ENCODE measurements at places on chromosomes 3 and 15. TPM values are rescaled to one million over a fixed set of nuclear protein-coding genes. Genes with fewer than 3 reads are reported as not detected.

DNA sequence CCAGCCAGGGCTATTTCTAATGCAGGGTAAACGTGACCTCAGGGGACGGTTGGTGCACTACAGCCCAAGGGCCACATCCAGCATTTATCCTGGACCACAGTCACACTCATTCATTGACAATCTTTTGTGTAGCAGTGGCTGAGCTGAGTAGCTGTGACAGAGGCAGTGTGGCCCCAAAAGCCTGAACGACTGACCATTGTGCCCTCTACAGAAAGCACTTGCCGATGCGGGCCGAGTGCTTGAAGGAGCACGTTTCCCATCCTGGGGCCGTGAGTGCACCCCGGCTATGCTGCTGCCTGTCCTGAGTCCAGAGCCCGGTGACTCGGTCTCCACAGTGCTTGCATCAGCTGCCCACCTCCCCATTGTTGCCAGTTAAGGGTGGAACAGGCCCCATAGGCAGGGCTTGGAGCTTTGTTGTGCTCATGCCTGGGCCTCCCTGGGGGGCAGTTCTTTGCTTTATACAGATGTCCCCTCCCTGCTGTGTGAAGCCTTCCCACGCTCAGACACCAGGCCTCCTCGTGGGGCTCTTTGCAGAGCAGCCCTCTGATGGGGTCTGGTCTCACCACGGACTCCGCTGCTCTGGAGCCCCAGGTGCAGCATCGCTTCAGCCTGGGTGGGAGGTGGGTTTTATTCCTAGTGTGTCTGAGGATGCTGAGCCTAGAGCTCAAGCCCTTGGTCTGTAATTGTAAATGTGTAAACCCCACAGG lies 13.0 kb upstream of the SNRPA1 start:
- DNase-seq: no peak

TMEM89 gene
- not detected for total RNA-seq

DNA sequence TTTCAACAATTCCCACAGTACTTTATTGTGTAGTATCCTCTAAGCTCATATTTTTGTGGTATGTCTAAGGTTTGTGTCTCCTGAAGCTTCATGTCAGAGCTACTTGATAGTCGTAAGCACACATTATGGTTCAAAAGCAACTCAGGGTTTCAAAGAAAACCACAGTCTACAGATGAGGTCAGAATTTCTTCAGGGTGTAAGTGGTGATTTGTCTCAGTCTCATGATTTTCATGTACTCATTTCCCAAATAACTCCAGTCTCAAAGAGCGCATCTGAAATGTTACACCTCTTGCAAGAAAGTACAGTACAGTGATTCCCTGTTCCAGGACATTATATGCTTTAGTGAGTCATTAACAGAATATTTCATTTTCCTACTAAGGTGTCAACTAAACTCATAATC lies 47.5 kb upstream of the SSR3 start:
- DNase-seq: no peak

GRCh38 chr15:92466834-92467233 lies 73.2 kb downstream of the ST8SIA2 start:
- no peak for DNase-seq

IL17RE gene
- total RNA-seq: 0.78 TPM

SLC6A1 gene
- 0.57 TPM for total RNA-seq

SLC22A14 gene
- total RNA-seq: not detected

DNA sequence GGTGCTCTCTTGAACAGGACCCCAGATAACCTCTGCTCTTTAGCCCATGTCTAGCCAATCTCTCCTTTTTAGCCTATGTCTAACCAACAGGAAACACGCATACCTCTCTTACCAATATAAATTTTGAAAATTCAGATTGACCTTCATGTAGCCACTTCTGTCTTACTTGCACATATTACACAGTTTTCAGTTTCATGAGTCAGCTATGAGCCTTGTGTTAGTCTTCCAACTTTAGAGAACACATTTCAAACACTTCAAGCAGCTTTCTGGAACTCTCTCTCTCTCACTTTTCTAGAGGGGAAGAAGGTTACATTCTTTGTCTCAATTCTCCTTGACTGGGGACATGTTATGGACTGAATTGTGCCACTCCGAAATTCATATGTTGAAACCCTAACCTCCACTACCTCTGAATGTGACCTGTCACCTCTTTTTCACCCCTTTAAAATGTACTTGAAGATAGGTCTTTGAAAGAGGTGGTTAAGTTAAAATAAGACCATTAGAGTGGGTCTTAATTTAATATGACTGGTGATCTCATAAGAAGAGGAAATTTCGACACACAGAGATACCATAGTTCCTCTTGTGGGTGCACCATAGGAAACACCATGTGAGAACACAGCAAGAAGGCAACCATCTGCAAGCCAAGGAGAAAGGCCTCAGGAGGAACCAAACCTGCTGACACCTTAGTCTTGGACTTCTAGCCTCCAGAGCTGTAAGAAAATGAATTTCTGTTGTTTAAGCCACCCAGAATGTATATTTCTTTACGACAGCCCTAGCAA lies 480.3 kb upstream of the ALCAM start:
- no peak for DNase-seq

GRCh38 chr3:72309661-72310418 lies 524.9 kb upstream of the PROK2 start:
- DNase-seq: no peak

DNA sequence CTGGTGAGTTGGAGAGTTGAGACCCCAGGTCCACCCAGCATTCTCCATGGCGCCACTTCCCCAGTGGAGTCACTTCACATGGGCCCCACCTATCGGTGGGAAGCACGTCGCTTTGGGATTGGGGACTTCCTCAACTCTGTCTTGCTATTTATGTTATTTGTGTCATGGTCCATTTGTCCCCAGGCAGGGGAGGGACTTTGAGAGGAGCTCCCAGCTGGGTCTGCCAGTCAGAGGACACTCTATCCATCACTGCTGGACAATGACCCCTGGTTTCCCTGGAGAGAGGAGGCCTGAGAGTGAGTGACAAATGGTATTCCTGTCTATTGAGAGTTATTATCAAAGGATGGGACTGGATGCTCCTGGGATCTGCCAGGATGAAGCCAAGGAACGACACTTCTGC lies 127.6 kb downstream of the RAB11A start:
- no peak for DNase-seq

GRCh38 chr3:56758539-56758981 lies 43.2 kb downstream of the ARHGEF3 start:
- DNase-seq: no peak

GRCh38 chr3:170813266-170813665 lies 56.7 kb downstream of the RPL22L1 start:
- DNase-seq: no peak

CPOX gene
- total RNA-seq: 11.8 TPM

TMEM266 gene
- not detected for total RNA-seq

ALDH1A2 gene
- 14.2 TPM for total RNA-seq

DNA sequence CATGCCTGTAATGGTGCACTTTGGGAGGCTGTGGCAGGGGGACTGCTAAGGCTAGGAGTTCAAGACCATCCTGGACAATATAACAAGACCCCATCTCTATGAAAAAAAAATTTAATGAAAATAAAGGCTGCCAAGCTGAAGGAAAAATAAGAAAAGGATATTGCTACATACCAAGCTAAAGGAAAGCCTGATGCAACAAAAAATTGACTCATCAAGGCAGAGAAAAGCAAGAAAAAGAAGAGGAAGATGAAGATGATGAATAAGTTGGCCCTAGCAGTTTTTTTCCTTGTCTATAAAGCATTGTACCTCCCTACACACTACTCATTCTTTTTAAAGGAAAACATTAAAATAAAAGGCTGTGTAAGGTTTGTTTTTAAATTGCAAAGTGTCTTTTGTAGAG lies 441.9 kb upstream of the MDFIC2 start:
- no peak for DNase-seq

GP9 gene
- total RNA-seq: not detected

DNA sequence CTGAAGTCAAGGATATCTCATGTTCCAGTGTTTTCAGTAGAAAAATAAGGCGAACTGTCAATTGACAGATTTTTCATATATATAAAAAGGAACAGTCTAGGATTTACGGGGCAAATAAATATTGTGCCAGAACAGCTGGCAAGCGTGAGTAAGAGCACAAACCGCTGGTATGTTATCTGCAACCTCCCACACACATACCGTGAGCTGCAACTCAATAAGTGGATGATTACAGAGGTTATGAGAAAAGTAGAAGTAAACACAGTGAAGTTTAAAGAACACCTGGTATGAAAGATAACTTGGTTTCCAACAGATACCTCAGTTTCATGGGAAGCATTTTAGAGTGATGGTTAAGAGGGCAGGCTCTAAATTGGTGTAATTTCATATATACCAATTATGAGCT lies 733.4 kb downstream of the TUSC7 start:
- no peak for DNase-seq

Data from Right ventricle myocardium inferior (tissue), 1 donor.